Heart left ventricle (tissue), 16 donors: ENCODE measurements at places on chromosomes 3 and 15.

- no peak for DNase-seq
Measured at GRCh38 chr3:14976317-14976716, 28.9 kb downstream of the NR2C2 start.

GRCh38 chr3:107690522-107691138 is 167.9 kb downstream of the BBX start:
- no peak for DNase-seq

DNA sequence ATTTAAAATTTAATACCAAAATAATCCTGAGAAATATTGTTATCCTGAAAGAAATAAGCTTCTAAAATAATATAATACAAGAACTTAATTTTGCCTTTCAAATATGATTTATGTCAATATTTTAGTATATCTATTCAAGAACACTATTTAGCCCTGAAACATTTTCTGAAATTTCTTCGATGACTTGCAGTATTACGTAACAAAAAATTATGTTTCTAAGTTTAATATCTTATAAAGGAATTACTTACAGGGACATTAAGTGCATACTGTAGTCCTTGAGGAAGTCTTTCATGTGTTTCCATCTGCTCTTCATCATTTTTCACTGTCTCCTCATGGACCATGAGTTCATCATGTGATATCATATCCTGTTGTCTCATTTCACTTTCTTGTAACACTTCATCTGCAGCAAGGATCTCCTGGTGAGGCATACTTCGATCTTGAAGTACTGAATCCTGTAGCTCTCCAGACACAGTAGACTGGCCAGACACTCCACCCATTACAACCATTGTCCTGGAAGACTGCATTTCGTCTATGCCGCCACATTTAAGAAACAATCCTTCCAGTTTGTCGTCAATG is 62.0 kb downstream of the ZNF148 start:
- DNase-seq, result no peak

DNA sequence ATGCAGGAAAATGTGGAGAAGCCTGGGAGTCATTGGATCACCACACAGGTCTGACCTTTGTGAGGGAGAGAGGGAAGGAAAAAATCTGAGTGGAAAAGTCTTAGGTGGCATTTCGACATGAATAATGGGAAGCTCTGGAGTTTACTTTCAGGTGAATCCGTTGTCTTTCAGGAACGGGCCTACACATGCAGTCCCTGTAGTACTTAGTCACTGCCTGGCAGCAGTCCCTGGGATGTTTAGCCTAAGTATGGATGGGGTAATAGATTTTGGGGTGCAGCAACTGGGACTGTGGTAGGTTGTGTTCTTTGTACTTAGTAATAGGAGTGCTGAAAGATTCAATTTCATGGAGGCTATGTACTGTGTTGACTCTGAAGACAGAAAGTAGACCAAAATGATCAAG is 227.5 kb upstream of the EPHA3 start:
- DNase-seq, result no peak

DNA sequence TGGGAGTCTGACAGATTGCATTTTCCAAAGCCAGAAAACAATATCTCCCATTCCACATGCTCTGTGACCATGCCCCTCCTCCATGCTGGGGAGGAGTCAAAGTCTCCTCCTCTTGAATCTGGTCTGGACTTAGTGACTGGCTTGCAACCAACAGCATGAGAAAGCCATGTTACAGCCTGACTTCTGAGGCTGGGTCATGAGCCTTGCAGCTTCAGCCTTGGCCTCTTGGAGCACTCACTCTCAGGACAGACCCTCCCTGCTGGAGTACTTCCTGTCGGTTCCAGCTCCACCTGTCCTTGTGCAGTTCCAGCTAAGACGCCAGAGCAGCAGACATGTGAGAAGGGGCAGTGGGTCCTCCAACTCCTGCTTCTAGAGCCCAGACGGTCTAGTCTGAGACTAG is 49.7 kb upstream of the RBSN start:
- DNase-seq, result no peak

GRCh38 chr3:122998206-122998605 is 29.4 kb downstream of the SEMA5B start:
- no peak for DNase-seq

GRCh38 chr15:64389036-64389435 is 1.4 kb downstream of the TRIP4 start:
- DNase-seq, result no peak

GRCh38 chr3:190537146-190537545 is 23.3 kb downstream of the IL1RAP start:
- DNase-seq, result no peak
